ENCODE measurements at places on chromosomes 4 and X. TPM values are rescaled to one million over a fixed set of nuclear protein-coding genes. Genes with fewer than 3 reads are reported as not detected.

- H3K27me3 ChIP-seq: no peaks in the 10 kb centered on the region
- H3K4me1 ChIP-seq: no peaks in the 10 kb centered on the region
- no peak overlapping the region for H3K4me3 ChIP-seq
- no peak overlapping the region for H3K27ac ChIP-seq
- H3K36me3 ChIP-seq: no peaks in the 10 kb centered on the region
- DNase-seq: no peak
Observed at GRCh38 chr4:10011885-10012284, 9.4 kb downstream of the SLC2A9 start.

CTAG1A gene
- polyA plus RNA-seq: not detected

MAGIX gene
- polyA plus RNA-seq: 7.7 TPM

DNA sequence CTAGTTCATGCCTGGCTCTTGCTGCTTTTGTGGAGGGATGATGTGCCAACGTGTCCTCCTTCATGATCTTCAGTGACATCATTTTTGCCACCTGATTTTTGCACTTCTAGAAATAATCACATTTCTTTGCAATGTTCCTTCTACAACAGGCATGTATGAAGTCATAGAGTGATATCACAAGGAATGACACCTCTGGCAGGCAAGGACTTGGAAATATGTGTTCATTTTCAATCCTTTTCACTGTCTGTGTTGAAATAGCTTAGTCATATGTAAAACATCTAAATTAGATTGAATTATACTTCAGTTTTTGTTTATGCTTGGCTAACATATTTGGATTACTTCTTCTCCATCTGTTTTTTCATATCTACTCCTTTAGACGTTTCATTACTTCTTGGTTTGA lies 221.2 kb upstream of the STK26 start:
- H3K27ac ChIP-seq: no peak overlapping the region
- H3K36me3 ChIP-seq: no peaks in the 10 kb centered on the region
- H3K4me3 ChIP-seq: no peak overlapping the region
- H3K27me3 ChIP-seq: no peaks in the 10 kb centered on the region

DUSP21 gene
- not detected for polyA plus RNA-seq
